ENCODE measurements at places on chromosomes 6 and 20.

GRCh38 chr6:34556031-34556471 is at the start of gene SPDEF:
SPDEF (minus strand) TSS chr6:34556329; CDS start chr6:34544455, 11,874 bp downstream.
- DNase-seq = no peak

DNA sequence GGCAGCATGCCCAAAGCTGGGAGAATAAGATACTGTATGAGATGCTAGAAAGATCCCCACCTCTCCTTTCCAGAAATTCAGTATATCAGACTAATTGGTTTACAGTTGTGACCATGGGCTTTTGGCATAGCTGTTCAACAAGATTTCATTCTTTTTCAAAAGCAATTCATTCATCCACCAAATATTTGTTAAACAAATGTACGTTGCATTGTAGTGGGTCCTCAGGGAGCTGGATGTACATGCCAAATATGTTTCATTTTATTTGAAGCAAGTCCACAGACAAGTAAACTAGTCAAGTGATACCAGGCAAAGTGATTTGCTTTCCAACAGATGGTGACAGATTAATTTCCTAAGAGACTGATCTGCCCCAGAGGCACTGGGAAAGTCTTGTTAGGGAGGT is 85.8 kb upstream of the ESR1 start:
- DNase-seq = no peak

DNA sequence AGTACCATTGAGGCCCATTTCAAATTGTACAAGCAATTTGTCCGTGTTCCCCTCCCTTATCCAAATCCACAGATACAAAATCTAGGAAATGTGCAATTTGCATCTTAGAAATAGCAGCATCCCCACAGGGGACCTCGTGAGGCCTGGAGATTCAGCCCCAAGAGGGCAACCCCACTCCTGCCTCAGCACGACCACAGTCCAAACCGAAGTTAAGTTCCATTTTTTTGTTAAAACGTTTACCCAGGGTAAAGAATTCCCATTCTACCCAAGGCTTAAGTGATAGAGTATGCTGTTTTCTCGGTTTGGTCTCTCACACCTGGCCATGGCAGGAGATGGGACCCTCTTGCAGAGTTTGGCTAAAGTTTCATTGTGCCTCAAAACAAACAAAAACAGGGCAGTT is 41.2 kb downstream of the PLCG1 start:
- DNase-seq = no peak

DNA sequence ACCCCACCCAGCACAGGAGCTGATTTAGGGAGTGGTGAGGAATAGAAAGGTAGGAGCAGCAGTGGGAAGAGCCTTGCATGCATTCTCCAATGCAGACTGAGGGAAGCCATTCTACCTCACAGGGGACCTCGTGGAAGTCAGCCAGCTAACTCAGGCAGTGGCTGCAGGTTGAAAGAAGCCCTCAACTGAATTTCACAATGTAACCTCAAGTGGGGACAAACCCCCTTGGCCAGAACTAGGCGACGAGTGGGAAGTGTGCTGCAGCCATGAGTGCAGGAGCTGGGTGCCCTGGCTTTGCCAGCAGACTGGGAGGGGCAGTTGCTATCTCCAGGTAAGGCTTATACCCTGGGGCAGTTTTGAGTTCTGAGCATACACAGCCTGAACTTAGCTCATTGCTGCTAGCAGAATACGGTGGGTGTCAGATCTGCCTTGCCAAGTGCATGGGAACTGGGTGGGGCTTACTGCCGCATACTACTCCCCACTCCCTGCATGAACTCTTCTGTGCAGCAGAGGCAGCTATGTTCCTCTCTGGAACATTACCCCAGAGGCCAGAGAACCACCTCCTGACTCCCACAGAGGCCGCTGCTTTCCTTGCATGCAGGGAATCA is 126.5 kb downstream of the CDK19 start:
- no peak for DNase-seq

- DNase-seq = no peak
Measured at GRCh38 chr6:87840324-87840723, 138.3 kb upstream of the AKIRIN2 start.

DNA sequence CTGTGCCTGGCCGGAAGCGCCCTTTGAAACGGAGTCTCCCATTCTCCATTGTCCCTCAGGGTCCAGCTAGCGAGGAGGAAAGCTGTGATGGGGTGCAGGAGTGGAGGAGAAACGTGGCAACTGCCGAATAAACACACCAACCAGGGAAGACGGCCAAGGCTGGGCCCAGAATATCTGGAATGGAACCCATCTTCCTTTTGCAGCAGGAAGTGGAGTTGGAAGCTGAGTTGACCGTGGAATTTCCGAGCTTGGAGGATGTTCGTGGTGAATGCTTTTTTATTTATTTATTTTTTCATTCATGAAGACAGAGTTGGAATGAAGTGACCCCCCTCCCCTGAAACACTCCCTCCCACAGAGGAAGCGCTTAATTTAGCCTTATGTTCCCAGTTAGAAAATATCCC is 105.6 kb upstream of the RNF24 start:
- no peak for DNase-seq

GRCh38 chr6:53735896-53736295 is 58.9 kb upstream of the LRRC1 start:
- no peak for DNase-seq

- DNase-seq = no peak
Measured at GRCh38 chr6:52536424-52536916, 40.4 kb downstream of the TRAM2 start.

DNA sequence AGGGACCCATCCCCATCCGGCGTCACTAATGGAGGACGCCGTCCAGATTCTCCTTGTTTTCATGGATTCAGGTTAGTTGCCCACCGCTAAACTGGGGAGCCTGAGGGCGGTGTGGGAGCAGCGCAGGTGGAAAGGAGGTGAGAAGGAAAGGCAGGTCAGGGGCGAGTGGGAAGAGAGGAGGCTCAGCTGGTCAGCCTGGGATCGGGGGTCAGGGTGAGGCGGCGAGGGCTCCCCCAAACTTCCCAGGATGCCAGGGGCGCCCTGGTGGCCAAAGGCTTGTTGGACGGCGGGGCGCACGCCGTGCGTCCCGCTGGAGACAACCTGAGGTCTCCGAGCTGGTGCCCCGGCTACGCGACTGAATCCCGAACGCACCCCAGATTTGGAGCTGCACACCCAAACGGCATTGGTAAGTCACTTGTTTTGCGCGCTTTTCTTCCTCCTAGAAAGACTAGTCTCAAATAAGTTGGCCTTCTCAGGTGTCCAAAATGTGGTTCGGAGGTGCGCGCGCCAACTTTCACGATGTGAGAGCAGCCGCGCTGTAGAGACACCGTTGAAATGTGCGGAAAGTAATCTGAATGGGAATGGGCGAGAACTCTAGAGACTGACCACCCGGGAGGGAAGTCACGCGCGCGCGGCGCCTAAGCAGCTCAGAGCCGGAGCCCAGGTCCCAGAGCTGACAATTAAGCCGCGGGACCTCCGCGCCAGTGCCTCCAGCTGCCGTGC is 9.7 kb downstream of the GNAS-AS1 start:
- no peak for DNase-seq

- peak; percentile 86 for DNase-seq
Measured at GRCh38 chr6:155418017-155418761, 37.5 kb downstream of the NOX3 start.

GRCh38 chr6:159221486-159222170 is 52.4 kb downstream of the FNDC1 start:
- no peak for DNase-seq

- no peak for DNase-seq
Measured at GRCh38 chr20:18973529-18974173, 160.1 kb downstream of the SCP2D1 start.

DNA sequence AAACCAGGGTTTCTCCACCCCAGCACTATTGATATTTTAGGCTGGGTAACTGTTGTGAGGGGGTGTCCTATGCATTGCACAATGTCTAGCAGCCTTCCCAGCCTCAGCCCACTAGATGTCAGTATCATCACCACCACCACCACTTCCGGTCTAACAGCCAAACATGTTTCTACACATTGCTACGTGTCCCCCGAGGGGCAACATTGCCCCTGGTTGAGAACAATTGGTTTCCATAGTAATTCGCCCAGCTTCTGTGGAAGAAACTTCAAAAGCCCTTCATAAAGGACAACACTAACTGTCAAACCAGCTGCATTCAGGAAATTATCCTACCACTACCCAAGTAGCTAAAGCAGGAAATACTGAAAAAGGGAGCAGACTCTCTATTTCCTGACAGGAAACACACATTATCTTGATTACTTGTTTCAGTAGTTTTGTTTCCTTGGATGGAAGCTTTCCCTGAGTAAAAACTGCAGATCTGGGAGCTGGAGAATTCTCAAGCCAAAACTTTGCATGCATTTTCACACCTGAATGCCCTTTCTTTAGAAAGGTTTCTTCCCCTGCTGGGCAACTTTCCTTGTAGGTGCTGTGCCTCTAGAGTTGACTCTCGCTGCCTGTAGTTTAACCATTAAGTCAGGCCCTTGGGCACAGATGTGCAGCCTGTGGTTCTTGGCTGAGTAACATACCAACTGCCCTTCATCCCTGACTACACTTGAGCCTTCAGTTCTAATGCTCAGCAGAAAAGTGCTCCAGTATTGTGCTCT is 23.6 kb downstream of the PKHD1 start:
- DNase-seq = peak; percentile 3

GRCh38 chr6:41187924-41188886 is 12.7 kb downstream of the TREML2 start:
- no peak for DNase-seq

GRCh38 chr6:3205913-3206312 is 21.5 kb downstream of the TUBB2B start:
- no peak for DNase-seq

- DNase-seq = peak; percentile 56
Measured at GRCh38 chr6:21615504-21615903, 22.0 kb downstream of the SOX4 start.

DNA sequence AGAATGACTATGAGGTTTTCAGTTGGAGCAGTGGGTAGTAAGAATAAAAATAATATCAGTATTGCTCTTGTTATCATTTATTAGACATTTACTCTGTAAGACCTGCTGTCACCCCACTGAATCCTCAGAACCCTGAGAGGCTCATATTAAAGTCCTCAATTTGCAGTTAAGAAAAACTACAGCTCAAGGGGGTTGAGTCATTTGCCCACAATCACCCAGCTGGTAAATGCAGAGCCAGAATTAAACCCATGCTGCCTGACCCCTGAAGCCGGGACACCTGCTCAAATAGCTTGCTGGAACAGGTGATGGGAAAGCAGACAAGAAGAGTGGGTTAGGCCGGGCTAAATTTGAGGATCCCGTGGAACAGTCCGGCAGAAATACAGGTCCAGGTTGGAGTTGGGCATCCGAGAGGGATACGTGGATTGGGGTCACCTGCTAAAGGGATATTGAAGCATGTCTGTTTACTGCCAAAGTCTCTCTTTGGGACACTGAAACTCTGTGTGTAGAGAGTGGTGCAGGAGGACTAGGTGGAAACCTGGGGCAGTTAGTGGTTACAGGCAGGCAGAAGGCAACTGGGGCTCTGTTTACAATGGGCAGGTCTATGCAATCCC is 344.1 kb downstream of the CDC5L start:
- DNase-seq = no peak

DNA sequence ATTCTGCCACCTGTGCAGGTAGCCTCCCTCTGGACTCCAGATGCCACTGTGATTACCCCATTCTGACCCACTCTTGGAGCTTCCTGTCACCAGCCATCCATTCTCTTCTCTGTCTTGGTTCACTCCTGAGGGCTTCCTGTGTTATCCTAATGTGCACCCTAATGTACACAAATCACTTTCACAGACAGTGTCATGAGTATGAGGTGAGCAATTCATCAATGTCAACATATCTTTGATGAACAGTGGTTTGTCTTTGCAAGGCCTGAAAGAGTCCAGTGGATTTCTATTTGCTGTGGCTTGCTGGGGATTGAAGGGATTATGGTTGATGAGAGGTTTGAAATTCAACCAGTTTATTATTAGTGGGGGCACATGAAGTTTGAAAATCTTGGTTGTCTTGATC is 63.8 kb upstream of the EEF1E1 start:
- DNase-seq = no peak

DNA sequence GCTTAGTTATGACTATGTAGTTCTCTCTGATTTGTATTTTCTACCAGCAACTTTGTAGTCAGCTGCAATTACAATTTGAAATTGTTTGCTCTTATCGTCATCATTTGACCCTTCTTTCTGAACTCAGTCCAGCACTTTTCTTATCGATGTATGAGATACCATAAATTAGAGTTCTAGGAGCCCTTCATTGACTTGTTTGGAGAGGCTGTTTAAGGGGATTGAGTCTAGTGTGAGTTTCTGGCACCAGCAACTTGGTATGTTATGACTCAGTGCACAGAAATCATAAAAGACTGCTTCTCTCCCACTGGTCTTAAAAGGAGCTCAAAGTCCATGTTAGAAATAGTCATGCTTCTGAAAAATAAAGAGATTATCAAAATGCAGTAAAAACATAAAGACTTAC is 190.3 kb downstream of the TENT5A start:
- no peak for DNase-seq

DNA sequence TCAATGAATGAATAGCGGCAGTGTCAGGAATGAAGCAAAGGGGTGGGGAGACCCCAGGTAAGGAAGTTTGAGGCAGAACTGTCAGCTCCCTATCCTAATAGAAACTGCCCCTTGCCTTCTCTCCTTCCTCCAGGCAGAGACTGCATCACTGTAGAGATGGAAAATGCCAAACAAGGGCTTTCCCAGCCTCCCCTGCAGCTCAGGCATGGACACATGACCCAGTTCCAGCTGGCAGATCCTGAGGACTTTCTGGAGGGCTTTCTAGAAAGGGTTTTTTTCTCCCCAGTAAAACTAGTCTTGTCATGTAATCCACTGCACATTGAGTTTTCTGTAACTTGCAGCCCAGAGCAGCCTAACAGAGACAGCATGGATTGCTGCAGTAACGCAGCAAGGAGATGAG is 17.9 kb upstream of the PNPLA1 start:
- DNase-seq = no peak

DNA sequence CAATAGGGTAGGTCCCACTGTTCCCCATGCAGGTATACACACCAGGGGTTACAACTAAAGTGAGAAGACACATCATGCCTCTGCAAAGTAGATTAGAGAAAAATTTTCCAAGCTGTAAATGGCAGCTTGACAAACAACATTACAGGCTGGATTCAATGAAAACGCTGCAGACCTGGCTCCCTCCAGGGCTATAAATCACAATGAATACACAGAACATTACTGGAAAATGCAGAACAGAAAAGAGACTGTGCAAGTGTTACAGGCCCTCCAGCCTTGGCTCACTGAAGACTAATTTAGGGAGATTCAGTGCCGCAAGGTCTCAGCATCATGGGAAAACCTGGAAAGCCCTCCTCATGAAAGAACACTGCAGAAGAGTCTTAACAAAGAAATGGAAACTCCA is 207.8 kb downstream of the KHDC1L start:
- no peak for DNase-seq

DNA sequence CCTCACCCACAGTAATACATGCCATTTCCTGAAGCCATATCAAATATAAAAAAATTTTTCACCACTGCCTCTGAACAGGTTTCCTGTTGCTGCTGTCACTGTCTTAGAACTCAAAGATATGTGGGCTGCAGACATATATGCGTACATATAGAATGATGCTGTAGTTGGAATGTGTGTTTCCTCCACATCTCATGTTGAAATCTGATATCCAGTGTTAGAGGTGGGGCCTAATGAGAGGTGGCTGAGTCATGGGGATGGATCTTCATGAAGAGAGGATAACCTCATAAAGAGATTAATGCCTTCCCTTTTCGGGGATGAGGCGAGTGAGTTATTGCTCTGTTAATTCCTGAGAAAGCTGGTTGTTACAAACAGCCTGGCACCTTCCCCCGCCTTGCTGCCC is 7.7 kb upstream of the SCP2D1 start:
- no peak for DNase-seq

- peak; percentile 57 for DNase-seq
Measured at GRCh38 chr6:142700032-142700431, 244.9 kb downstream of the HIVEP2 start.

GRCh38 chr6:42275376-42276033 is 57.8 kb upstream of the MRPS10 start:
- DNase-seq = no peak

- DNase-seq = no peak
Measured at GRCh38 chr6:50849796-50850180, 31.1 kb downstream of the TFAP2B start.

Data from CD14-positive monocyte (primary cell).